Uterus (tissue), 4 donors: ENCODE measurements at places on chromosomes 11 and 22. TPM values are rescaled to one million over a fixed set of nuclear protein-coding genes. Genes with fewer than 3 reads are reported as not detected.

DNA sequence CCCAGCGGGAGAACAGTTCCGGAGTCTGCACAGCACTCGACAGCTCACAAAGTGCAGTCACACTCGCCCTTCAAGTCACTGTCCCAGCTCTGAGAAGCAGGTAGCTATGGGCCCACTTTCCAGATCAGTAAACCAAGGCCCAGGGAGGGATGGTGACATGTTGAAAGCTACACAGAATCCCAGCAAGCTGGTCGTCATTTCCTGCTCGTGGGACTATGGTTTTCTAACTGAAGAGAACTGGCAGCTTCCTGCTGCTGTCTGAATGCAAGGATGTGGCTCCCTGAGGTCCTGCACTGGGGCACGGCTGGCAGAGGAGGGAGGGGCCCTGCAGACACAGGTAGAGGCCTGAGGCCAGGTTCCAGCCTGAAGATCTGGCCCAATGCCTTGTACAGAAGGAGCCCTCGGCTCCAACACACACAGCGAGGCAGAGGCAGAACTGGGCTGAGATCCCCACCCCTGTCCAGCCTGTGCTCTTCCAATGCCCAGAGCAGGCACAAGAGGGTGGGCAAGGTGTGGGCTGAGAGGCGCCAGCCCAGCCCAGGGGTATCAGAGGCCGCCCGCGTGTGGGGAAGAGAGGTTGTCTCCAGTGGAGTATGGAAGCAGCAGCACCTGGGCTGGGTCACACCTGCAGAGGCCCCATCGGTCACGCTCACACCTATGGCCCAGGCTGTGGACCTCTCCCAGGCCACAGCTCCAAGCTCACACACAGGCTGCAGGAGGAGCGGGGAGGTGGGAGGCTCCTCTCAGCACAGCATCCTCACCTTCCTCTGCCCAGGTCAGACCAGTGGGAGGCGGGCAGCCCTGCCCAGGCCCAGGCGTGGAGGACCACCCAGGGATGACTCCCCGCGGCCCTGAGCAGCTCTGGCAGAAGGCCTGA is 119.2 kb downstream of the PHF21B start:
- DNase-seq = no peak

DNA sequence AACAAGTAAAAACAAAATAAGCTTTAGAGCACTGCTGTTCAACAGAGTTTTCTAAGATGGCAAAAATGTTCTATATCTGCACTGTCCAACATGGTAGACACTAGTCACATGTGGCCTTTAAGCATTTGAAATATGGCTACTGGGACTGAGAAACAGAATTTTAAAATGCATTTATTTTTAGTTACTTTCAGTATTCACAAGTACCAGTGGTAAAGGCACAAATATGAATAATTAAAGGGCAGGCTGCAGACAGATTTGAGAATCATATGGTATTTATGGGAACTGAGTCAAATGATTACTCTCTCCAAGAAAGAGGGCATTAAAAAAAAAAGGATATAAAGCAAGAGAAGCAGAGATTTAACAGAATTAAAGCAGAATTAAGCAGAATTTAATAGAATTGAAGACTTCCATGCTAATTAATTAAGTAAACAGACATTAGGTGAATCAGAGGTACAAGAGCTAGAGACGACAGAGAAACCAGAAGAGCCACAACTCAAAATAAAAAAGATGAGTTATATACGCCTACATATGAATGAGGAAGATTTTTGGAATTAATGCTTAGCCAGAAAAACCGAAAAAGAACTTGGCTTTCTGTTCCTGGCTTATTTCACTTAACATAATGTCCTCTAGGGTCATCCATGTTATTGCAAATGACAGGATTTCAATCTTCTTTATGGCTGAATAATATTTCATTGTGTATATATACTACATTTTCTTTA is 160.4 kb downstream of the ATG16L2 start:
- no peak for DNase-seq

Gene MS4A4A
- 29.1 TPM for total RNA-seq

Gene FOLR2
- total RNA-seq = 7.7 TPM

Gene UBQLN3
- 2.2 TPM for total RNA-seq
